Germinal center (tissue), 1 donor: ENCODE measurements at places on chromosomes 16 and 17.

- DNase-seq = no peak
Observed at GRCh38 chr16:84550096-84550495, 45.6 kb upstream of the MEAK7 start.

GRCh38 chr17:75498726-75499213 lies 16.6 kb downstream of the CASKIN2 start:
- DNase-seq = no peak

GRCh38 chr17:74243013-74243755 lies 29.8 kb downstream of the TTYH2 start:
- DNase-seq = no peak

DNA sequence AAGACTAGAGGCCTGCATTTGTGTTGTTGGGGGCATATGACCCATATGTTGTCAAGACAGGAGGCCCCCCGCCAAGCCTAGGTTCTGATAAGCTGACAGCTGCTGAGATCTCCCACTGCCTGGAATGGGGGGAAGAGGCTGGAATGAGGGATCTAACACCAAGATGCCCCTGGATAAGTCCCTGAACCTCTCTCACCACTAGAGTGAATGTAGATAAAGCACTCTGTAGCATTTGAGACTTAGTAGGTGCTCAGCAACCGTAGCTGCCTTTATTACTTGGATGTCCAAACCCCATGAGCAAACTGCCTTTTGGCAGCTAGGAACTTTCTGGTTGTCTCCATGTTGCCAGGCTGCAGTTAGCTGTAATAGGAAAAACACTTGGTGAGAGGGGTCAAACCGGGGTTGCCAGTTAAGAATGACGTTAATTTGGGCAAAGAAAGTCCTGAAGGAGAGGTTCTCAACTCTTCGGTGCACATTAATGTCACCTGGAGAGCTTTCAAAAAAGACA lies 4.4 kb upstream of the RASL10B start:
- DNase-seq = no peak

- peak; percentile 83 for DNase-seq
Observed at GRCh38 chr17:45098869-45099616, 33.3 kb downstream of the PLCD3 start.

DNA sequence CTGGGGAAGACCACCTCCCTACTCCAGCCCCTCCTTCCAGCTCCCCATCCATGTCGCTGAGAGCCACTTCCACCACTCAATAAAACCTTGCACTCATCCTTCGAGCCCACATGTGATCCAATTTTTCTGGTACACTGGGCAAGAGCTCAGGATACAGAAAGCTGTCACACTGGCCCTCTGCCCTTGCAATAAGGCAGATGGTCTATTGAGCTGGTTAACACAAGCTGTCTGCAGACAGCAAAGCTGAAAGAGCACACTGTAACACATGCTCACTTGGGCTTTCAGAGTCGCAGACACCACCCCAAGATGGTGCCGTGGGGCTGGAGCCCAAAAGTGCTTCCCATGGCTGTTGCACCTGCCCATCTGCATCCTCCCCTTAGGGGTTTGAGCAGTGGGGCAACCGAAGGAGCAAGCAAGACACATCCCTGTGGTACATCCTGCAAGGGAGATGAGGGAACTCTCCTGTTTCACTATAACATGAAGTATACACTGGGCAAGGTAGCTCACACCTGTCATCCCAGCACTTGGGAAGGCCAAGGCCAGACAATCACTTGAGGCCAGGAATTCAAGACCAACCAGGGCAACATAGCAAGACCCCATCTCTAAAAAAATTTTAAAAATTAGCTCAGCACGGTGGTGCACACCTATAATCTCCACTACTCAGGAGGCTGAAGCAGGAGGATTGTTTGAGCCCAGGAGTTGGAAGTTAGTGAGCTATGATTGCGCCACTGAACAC lies 52.8 kb upstream of the C17orf78 start:
- no peak for DNase-seq

- DNase-seq = no peak
Observed at GRCh38 chr16:79062821-79063220, 537.7 kb downstream of the MAF start.

DNA sequence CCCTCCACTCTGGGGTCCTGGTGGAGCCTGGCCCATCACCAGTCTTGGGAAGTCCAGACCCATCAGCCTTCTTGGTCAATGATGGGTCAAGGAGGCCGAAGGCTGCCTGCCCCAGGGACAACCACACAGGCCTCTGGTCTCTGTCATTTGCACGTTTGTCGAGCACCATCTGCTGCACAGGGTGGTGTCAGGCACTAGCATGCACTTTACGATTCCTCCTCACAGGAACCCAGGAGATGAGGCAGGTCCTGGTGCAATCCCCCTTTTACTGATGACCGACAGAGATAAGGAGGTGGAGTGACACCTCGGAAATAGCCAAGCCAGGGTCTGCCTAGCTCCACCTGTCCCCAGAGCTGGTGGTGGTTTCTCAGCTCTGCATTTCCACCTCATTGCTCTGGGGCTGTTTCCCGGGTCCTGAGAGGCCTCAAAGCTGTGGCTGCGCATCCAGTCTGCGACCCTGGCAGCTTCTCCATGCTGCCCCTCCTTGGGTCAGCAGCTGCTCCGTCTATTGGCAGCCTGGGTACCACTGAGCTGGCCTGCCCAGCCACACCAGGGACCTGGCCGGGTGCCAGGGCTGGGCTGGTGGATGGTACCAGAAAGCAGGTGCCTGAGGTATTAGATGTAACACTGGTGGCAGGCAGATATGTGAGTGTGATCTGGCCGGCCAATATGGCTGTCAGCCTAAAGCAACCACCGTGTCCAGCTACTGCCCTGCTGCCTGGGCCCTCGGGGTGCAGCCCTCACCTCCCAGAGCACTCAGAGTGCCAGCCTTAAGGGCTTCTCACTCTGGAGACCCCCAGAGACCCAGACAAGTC lies 10.0 kb downstream of the MMP15 start:
- DNase-seq = no peak

GRCh38 chr16:87062569-87063442 lies 254.4 kb downstream of the C16orf95 start:
- peak; percentile 78 for DNase-seq

DNA sequence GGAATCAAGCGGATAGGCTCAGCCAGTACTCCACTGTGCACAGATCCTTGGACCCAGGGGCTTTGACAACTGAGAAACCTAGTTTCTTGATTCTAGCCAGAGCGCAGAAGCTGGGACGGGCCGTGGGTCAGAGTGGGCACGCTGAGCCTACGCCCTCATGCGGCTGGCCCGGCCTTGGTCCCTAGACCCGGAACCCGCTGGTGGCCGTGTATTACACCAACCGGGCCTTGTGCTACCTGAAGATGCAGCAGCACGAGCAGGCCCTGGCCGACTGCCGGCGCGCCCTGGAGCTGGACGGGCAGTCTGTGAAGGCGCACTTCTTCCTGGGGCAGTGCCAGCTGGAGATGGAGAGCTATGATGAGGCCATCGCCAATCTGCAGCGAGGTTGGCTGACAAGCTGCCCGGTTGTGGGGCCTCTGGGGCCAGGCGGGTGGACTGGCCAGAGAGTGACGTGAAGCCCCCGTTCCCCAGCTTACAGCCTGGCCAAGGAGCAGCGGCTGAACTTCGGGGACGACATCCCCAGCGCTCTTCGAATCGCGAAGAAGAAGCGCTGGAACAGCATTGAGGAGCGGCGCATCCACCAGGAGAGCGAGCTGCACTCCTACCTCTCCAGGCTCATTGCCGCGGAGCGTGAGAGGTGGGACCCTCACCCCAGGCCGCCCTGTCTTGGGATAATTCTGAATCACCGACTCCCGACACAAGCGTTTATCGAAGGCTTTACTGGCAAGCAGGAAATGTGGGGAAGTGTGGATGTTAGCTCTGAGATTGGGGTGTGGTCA lies 946 bp downstream of the STUB1 start:
- no peak for DNase-seq

GRCh38 chr17:6413065-6413464 lies 21.9 kb downstream of the AIPL1 start:
- DNase-seq = peak; percentile 42

DNA sequence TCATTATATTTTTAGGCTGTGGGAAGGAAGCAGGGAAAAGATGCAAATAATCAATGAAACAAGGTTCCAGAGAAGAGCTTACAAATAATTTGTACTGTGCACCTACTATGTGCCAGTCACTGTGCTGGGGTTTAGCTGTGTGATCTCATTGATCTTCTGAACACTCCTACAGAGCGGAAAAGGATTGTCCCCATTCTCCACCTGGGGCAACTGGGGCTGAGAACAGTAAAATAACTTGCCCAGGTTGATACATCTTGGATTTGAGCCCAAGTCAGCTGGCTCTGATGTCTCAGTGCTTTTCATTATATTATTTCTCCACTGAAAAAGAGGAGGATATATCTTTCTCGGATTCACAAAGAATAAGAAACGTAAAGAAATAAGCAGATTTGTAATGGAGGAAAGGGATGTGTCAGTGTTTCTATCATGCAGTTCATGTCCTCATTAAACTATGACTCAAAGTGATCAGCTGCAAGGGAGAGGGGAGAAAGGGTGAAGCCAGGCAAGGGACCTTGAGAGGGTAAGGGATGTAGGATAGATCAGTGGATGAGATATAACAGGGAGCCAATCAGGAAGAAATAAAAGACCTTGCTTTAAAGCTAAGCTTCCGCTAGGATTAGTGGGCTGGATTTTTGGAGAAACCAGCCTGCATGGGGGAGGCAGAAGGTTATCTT lies 143.6 kb upstream of the NOL11 start:
- DNase-seq = no peak

DNA sequence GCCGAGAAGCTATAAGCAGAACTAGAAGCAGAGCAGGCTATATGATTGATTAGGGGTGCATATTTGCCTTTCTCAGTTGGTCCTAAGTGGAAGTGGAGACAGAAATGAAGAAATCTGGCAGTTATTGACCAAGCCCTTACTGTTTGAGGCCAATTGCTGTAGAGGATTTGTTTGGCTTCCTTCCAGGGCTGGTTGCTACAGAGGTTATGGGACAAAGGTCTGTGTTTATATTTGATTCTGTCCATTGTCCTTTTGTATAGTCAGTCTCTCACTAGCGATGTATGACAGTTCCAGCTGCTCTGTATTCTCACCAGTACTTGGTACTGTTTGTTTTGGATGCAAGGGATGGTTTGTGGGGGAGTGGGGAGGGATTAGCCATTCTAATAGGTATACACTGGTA lies 7.3 kb upstream of the ALOX15 start:
- no peak for DNase-seq

GRCh38 chr17:59830007-59830630 lies 62.6 kb downstream of the TUBD1 start:
- DNase-seq = no peak

DNA sequence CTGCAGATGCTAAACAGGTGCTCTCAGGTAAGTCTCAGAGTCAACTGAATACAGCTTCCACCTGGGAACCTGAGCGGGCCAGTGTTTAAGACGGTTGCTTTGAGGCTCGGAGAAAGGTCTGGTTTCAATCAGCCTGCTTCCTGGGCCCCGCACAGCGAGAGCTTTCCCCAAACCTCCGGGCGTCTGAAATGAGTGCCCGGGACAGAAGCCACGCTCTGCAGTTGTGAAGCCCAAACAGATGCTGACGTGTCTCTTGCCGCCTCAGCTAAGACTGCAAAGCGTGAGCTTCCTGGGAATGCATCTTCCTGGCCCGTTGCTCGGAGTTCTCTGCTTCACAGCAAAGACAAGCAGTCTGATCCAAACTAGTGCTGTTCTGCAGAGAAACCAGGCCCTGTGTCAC lies 36.7 kb downstream of the PLXDC1 start:
- no peak for DNase-seq

DNA sequence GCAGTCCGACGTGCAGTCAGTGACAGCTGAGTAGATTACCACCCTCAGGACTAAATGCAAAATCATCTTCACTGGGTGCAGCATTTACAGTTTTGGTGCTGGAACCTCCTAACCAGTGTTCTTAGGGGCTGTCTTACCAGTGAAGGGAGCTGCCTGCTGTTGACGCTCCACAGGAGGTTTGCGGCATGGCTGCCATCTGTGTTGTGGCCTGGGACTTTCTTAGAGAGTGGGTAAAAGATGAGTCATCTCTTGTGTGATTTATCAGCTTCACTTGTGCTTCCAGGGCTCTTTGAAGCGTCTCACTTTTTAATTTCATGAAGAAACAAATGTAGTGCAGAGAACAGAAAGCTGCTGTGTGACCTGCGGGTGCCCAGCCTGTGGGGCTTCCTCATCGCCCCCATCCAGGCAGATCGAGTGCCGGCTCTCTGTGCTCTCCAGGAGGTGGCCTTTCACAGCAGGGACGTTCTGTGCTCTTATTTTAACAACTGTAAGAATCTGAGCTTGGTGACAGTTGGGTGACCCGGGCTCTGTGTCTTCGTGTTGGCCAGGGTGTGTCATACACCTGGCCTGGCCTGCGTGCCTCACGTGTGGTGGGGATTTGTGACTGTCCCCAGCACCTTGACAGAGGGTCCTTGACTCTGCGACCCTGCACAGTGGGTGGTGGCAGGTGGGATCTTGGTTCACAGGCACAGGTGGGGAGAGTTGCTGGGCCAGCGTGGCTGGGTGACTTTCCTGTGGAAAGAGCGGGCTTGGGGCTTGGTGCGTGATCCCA lies 24.3 kb upstream of the ZNF750 start:
- peak; percentile 61 for DNase-seq

DNA sequence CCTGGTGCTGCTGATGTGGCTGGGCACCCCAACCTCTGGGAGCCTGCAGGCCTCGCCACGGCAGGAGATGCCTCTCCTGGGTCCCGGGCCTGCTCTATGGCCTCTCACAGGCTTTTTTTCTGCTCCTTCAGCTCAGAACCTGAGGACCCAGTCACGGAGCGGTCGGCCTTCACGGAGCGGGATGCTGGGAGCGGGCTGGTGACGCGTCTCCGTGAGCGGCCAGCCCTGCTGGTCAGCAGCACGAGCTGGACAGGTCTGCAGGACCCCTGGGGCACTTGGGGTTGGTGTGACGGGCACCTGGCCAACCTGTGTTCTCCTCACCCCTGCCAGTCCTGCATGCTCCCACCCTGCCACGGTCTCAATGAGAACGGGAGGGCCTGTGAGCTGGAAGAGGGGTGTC lies 7.0 kb downstream of the ALG1 start:
- no peak for DNase-seq

- DNase-seq = no peak
Observed at GRCh38 chr16:79437764-79438751, 162.5 kb downstream of the MAF start.

DNA sequence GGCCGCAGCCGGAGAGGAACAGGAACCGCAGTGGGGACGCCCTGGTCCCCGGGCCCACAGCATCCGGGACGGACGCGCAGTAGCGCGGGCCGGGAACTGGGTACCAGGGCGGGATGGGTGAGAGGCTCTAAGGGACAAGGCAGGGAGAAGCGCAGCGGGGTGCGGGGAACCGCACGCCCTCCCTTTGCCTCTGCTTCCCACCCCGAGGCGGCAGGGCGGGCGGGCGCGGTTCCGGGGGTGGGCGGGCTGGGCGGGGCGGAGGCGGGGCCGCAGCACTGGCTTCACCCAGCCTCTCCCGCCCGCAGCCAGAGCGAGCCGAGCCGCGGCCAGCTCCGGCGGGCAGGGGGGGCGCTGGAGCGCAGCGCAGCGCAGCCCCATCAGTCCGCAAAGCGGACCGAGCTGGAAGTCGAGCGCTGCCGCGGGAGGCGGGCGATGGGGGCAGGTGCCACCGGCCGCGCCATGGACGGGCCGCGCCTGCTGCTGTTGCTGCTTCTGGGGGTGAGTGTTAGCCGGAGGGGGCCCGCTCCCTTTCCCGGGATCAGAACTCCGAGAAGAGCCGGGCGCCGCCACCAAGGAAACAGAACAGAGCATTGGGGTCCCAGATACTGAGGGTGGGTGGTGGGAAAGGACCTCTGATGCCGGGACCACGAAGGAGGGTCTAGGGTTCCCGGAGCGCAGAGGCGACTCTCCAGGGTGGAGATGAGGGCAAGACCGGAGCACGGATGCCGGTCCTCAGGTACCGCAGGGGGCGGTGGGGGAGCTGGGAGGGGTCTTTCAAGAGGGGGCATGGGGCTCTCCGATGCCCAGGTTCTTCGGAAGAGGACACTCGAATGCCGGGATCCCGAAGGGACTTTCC lies at the start of gene NGFR:
NGFR (plus strand) TSS at position 308 of the 856 bp plus-strand sequence; CDS start at position 433, 125 bp downstream.
- peak; percentile 87 for DNase-seq

- no peak for DNase-seq
Observed at GRCh38 chr17:1344521-1344920, 55.5 kb downstream of the YWHAE start.
